NCI-H510A treated with DMSO at 0.1 percent for 48 hours (cell line): ENCODE measurements at places on chromosomes 5 and 9.

DNA sequence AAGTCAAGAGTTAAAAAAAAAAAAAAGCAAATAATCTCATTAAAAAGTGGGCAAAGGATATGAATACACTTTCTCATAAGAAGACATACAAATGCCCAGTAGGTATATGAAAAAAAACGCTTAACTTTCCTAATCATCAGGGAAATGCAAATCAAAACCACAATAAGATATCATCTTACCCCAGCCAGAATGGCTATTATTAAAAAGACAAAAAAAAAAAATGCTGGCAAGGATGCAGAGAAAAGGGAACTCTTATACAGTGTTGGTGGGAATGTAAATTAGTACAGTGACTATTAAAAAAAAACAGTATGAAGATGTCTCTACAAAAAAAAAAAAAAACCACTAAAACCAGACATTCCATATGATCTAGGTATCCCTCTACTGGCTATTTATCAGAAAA lies 79.4 kb downstream of the LPAR1 start:
- no peak for DNase-seq

GRCh38 chr9:80259079-80259478 lies 687.3 kb downstream of the TLE4 start:
- no peak for DNase-seq

GRCh38 chr5:1755321-1755949 lies 44.2 kb downstream of the MRPL36 start:
- DNase-seq, result no peak

DNA sequence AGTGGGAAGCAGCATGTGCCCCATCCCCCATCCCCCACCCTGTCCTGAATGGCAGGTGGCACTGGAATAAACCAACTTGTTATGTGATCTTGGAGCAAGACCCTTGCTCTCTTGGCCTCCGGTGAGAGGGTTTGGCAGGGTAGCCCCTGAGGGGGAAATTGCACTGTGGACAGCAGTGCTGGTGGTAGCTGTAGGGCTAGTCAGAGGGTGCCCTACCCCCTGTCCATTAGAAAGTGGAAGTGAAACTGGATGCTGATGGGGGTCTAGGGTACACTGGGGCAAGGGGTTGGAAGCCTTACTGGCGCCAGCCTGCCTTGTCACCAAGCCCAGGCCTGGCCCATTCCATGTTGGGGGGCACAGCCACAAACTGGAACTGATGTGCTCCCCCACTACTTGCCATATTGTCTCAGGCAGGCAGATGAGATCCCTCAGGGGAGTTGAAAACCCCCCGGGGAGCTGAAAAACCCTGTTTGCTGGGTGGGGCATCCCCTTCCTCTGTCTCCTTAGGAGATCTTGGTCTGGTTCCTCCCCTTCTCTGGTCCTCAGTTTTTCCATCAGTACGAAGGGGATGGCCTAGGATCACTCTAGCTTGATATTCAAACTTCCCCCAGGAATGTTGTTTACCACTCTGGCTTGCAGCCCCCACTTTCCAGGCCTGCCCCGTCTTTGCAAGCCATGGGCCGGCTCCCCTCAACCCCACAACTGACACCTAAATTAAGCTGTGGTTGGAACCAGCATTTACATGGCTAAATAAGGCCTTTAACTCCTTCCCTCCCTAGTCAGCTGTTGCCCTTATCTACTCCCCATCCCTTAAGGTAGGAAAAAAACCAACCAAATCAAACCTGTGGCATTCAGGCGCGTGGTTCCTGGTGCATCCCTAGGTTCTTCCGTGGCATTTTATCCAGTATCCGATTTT lies 14.4 kb upstream of the SYNPO start:
- no peak for DNase-seq

DNA sequence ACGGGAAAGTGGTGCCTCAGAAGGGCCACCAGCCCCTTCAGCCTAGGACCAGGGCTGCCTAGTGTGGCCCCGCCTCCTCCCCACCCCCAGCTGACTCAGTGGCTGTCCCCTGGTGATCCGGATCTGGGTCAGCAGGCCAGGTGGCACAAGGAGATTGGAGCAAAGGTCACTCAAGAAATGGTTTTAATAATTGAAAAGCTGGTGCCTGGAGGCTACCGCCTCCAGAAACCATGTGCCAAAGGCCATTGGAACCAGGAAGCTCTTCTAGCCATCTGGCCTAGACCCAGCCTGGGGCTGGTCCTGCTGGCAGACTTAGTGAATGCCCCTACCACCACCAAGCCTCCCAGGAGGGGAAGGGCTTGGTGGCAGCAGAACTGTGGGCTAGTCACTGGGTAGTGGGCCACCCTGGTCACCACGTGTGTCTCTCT lies 1.5 kb downstream of the ST6GALNAC4 start:
- no peak for DNase-seq

DNA sequence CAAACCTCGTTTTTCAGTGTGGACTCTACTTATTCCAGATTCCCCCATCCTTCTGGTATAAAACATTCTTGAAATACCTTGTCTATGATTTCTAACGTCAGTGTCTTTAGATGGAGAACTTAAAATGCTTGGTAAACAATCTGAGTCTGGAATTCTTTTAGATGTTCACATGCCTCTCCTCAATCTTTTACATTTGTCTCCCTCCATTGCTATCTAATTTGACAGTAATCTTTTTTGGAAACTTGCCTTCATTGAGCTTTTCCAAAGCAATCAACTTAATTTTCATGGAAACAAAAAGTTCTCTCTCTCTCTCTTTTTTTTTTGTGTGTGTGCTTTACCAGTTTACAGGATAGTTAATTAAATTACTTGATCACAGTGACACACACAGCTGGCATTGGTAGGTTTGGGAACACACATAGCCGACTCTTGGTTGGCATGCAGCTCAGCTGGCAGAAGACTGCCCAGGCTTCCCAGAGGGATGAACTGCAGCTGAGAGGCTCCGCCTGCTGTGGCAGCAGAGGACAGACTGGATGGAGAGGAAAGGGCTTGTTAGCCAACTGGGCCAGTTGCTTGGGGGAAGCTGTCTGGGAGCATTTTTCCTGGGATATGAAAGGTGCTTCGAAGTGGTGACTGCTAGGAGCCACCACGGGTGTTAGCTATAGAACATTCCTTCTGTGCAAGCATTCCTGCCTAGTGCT lies 271.3 kb downstream of the ZSWIM6 start:
- DNase-seq, result no peak

- DNase-seq, result no peak
Observed at GRCh38 chr9:128895556-128895955, 13.6 kb downstream of the LRRC8A start.

DNA sequence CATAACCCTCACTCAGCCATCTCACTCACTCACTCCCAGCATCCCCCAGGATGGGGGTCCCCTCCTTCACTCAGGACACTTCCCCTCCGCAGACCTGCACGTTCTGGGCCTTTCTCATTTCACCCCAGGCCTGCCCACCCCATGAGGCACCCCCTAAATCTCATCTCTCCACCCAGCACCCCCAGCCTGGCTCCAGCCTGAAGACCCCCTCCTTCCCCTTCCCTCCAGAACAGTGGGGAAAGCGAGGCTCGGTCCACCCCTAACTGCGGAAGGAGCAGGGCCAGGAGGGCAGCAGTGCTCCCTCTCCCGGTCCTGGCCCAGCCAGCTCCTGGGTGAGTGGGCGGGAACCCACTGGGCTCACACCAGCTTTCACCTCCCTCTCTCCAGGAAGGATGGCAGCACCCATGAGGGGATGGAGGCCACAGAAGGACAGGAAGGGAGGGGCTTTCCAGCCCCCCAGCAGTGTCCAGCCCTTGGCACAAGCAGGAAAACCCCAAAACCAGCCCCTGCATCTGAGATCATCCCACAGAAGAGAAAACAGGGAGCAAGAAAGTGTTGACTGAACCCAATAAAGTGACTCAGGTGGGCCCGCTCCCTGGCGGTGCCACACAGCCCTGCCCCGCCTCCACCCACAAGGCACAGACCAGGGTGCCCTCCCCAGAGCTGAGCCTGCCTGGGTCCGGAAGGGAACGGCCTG lies 55.0 kb downstream of the LRSAM1 start:
- DNase-seq, result no peak

GRCh38 chr5:74412066-74412465 lies 228.5 kb downstream of the ENC1 start:
- DNase-seq, result no peak

DNA sequence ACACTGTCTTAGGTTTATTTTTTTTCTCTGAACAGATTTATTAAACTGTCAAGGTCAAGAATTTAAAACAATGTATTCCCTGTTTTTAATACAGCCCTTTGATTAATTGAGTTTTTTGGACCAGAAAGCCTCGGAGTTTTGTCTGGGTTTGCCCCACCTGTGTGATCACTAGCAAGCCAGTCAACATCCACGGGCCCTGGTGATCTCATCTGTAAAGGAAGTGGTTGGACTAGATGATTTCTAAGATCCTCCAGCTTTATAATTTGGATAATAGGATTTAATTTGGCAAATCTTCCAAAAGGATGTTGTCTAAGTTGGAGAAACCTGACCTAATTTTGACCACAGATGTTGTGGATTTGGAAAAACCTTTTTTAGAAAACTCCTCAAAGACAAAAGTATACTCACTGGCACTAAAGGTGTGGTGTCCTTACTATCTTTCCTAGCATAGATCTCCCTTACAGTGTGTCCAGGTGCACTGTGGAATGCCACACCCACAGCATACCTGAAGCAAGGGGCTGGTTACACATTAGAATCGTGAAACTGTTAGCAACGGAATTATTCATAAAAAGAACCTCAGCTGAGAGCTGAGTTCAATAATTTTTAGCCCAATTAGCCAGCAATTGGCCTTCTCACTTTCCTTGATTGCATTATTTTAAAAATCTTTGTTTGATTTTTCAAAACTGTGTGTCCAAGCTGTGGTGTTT lies 195.6 kb upstream of the ELL2 start:
- DNase-seq, result no peak

GRCh38 chr5:137564398-137564961 lies 65.4 kb upstream of the SPOCK1 start:
- DNase-seq, result no peak

- DNase-seq, result no peak
Observed at GRCh38 chr5:167993771-167994170, 297.7 kb upstream of the WWC1 start.

GRCh38 chr9:72444435-72444834 lies 77.0 kb upstream of the TMC1 start:
- DNase-seq, result no peak

- no peak for DNase-seq
Observed at GRCh38 chr9:22142671-22143070, 133.6 kb upstream of the CDKN2B start.

DNA sequence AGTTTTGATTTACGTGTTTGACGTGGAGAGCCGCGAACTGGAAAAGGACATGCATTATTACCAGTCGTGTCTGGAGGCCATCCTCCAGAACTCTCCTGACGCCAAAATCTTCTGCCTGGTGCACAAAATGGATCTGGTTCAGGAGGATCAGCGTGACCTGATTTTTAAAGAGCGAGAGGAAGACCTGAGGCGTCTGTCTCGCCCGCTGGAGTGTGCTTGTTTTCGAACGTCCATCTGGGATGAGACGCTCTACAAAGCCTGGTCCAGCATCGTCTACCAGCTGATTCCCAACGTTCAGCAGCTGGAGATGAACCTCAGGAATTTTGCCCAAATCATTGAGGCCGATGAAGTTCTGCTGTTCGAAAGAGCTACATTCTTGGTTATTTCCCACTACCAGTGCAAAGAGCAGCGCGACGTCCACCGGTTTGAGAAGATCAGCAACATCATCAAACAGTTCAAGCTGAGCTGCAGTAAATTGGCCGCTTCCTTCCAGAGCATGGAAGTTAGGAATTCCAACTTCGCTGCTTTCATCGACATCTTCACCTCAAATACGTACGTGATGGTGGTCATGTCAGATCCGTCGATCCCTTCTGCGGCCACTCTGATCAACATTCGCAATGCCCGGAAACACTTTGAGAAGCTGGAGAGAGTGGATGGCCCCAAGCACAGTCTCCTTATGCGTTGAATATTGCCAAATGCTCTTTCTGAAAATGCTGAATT lies 850 bp downstream of the RRAGA start:
- DNase-seq, result no peak

GRCh38 chr9:93223260-93224180 lies 39.6 kb downstream of the WNK2 start:
- no peak for DNase-seq

- no peak for DNase-seq
Observed at GRCh38 chr9:116837018-116837989, 150.2 kb downstream of the TRIM32 start.

DNA sequence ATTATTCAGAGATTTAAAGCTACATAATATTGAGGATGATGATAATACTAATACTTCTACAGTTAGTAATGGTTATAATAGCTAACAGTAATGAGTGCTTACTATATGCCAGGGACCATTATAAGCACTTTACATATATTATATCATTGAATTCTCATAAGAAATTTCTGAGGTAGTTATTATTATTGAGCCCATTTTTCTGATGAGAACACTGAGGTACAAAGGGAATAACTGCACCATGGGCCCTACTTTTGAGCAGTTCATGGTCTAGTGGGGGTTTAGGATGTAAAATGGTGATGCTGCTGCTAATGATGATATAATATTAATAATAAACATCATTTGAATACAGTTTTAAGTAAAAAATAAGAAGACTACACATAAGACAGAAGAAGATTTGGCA lies 64.2 kb upstream of the SPDL1 start:
- DNase-seq, result no peak

DNA sequence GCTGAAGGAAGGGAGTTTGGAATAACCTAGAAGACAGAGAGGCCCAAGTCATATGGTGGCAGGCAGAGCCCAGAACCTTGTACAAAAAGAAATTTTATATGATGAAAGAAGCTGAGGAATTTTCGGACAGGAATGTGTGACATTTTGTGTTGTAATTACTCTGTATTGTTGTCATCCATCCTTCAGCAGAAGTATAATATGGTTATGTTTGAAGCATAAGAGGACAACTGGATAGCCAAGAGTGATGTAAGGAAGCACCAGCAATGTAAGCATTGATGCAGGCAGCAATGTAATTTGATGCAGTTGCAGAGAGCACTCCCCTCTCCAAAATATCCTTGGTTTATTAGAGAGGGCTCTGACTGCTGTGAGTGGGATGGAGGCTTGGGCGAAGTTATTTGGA lies 19.1 kb upstream of the SNX2 start:
- DNase-seq, result no peak

DNA sequence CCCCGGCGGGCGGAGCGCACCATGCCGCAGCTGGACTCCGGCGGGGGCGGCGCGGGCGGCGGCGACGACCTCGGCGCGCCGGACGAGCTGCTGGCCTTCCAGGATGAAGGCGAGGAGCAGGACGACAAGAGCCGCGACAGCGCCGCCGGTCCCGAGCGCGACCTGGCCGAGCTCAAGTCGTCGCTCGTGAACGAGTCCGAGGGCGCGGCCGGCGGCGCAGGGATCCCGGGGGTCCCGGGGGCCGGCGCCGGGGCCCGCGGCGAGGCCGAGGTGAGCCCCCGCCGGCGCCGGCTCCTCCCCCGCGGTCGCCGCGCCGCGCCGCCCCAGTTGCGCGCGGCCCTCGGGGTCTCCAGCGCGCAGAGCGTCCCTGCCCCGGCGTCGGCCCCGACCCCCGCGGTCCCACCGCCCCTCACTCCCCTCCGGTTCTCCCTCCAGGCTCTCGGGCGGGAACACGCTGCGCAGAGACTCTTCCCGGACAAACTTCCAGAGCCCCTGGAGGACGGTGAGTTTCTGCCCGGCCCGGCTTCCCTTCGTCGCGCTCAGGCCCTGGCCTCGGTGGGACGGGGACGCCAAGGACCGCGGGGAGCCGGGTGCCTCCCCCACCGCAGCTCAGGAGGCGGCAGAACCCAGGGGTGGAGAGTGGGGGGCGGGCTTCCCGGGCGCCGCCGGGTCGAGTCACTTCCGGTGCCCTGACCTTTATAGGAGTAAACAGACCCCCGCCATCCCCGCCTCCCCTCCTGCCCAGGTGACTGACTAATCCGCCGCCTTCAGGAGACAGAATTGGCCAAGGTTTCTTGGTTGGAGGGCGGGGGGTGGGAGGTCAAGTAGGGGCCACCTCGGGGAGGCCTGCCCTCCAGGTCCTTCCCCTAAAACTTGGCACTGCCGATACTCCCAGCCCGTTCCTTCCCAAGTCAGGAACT lies 665 bp downstream of the TCF7 start:
- no peak for DNase-seq
